ENCODE measurements at places on chromosomes 7 and 10.

- no peak for DNase-seq
Measured at GRCh38 chr7:112238330-112238729, 31.8 kb downstream of the ZNF277 start.

DNA sequence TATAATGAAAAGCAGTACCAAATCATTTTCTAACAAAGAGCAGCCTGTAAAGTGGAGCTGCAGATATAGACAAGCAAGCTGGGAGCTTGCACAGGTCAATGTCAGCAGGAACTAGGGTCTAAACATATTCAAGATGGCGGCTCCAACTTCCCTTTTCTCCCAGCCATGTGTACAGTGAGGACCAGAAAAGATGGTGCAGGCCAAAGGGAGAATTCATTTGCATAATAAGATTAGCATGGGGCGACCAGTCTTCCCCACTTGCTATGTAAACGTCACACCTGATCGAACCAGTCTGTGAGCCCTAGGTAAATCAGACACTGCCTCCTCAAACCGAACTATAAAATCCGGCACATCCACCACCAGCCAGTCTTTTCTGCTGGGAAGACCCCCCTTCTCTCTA lies 4.4 kb upstream of the RAPGEF5 start:
- no peak for DNase-seq

DNA sequence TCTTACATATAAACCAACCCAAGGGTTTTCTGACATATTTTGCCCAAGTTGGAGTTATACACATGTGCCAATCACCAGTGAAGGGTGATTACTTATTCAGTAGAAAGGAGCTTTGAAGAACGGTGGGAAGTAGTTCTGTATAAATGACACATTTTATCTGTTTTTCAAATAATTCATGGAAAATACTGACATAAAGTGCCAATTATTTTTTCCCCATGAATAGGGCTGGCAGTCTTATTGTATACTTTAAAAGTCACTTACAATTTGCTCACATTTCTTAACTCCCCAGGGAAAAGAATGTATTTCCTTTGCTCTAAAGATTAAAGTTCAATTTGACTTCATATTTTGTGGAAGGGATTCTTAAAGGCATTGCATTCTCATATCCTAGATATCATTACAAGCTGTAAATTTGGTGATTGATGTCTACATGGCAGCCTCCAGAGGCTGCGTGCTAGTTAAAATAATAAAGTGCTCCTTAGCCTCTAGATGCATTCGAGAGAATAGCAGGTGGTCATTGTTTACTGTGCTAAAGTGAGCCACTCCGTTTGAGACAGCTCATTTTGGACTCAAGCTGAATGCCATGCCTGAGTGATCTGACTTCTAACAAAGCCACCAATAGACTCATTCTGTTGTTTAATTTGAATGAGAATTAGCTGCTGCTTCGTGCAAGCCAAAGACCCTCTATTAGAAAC lies 148.8 kb upstream of the NRP1 start:
- DNase-seq: no peak

- no peak for DNase-seq
Measured at GRCh38 chr7:73387908-73388414, 45.6 kb upstream of the FZD9 start.

DNA sequence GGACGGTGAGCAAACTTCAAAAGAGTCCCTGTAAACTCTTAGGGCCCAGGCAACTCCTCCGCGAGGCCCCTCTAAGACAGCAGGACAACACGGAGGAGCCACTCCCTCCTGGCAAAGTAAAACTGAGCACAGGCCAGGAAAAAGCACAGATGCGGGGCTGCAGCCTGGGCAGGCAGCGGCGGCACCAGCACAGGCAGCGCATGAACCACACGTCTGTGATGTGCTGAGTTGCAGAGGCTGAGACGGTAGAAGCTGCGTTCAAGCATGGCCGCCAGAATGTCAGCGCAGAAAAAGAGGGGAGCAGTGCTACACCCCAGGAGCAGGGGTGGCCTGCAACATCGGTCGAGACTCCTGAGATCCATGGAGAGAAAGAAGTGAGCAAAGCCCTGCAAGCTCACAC lies 46.1 kb upstream of the STK17A start:
- DNase-seq: no peak

Data from RWPE1 (cell line).